ENCODE measurements at places on chromosomes 5 and 9.

GRCh38 chr9:69388596-69388995 is 63.6 kb downstream of the ENTREP1 start:
- DNase-seq, result no peak

- DNase-seq, result no peak
Observed at GRCh38 chr9:34606905-34607304, 5.0 kb downstream of the RPP25L start.

GRCh38 chr9:96603305-96604003 is 16.2 kb downstream of the CDC14B start:
- no peak for DNase-seq

- no peak for DNase-seq
Observed at GRCh38 chr9:116935149-116935897, 248.2 kb downstream of the TRIM32 start.

DNA sequence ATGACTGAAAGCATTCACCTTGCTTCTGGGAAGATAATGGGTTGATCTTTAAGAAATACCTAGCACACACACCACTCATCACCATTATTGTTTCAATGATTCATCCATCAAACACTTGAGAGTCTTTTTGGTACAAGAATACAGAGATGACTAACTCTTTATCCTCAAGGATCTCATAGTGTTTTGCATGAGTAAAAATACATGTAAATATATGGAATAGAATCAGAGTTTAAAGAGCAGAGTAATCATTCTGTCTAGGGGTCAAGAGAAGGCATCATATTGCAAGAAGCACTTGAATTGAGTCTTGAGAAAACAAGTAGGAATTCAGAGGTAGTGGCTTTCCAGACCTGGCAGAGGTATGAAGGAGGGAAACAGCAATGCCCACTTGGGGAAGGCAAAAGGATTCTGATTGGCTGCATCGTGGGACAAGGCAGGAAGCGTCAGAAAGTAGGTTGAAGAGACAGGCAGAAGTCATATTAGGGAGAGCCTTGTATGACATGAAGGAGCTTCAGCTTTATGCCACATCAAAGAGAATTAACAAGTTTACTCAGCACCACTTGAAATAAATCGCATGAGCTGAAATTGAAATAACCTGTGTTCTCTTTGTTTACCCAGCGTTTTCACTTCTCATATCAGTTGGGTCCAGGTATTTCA is 542.5 kb downstream of the TLE1 start:
- no peak for DNase-seq

- DNase-seq, result no peak
Observed at GRCh38 chr5:65043843-65044359, 275.2 kb downstream of the CWC27 start.

DNA sequence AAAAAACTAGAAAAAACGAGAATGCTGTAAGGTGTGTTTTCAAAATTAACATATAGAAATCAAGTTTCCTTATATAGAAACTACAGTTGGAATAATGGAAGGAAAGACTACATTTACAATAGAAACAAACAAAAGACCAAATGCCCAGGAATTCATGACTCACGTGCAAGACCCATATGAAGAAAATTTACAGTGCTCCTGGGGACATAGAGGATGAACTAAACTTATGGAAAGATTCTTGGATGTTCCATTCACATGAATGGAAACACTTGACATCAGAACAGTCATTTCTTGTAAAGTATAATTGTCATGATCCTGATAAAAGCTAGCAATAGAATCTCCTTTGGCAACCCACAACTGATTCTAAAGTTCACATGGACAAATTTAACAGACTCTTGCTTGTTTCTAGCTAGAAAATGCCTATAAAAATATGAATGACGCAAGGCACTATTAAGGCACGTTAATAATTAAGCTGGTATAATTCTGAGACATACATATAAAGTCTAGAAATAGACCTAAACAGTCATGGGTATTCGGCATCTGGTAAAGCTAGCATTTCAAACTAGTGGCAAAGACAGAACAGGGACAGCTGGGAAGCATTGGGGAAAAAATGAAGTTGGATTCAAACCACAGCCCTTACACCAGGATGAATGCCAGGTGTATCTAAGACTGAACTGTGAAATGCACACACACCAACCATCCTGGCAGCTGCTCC is 5.1 kb upstream of the ZFP62 start:
- DNase-seq, result peak; percentile 56

GRCh38 chr5:14286007-14286406 is 142.9 kb downstream of the TRIO start:
- DNase-seq, result no peak

DNA sequence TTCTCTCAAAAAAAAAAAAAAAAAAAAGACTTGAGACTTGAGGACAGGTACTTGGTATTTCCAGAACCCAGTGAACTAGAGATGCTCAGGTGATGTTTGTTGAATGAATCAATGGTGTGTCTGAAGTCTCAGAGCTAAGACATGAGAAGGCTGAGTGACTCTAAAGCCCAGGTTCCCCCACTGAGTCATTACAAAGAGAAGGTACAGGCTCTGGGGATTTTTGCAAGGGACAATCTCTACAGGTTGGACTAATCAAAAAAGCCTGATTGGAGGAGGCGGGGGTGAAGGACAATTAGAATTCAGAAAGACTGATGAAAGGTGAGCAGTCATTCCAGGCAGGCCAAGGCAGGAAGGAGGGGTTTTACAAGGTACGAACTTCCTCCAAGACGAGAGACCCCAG is 8.2 kb upstream of the FABP6 start:
- no peak for DNase-seq

- DNase-seq, result no peak
Observed at GRCh38 chr5:162654661-162655405, 587.3 kb downstream of the GABRG2 start.

- no peak for DNase-seq
Observed at GRCh38 chr5:136686192-136686872, 321.0 kb upstream of the TRPC7 start.

Measured in colonic mucosa (tissue), 4 donors.